ENCODE measurements at places on chromosomes 12 and 14. TPM values are rescaled to one million over a fixed set of nuclear protein-coding genes. Genes with fewer than 3 reads are reported as not detected.

GRCh38 chr12:69423037-69423905 is 46.9 kb upstream of the FRS2 start:
- DNase-seq, result no peak

- DNase-seq, result no peak
These were observed 180.5 kb downstream of the PRKCH start for GRCh38 chr14:61501714-61502458.

The GRIN2B gene
- not detected for total RNA-seq

GRCh38 chr14:73457924-73458182 is 493 bp downstream of the NUMB start:
- peak; percentile 31 for DNase-seq

DNA sequence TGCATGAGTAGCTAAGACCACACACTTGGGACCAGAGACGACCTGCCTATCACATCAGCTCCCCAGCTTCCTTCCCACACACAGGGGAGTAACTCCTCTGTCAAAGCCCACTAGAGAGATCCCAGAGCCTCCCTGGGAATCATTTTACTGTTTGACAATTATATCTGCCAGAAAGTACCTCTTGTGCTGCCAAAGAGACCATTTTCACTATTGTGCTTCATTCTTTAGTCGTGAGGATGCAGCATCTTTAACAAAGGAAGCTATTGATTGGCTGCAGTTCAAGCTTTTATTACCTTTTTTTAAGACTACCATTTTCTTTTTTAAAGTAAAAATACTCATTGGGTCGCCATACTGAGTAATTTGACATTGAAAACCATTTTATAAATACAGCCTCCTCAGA is 194.5 kb upstream of the RGS6 start:
- no peak for DNase-seq

The RNFT2 gene
- 1.3 TPM for total RNA-seq

DNA sequence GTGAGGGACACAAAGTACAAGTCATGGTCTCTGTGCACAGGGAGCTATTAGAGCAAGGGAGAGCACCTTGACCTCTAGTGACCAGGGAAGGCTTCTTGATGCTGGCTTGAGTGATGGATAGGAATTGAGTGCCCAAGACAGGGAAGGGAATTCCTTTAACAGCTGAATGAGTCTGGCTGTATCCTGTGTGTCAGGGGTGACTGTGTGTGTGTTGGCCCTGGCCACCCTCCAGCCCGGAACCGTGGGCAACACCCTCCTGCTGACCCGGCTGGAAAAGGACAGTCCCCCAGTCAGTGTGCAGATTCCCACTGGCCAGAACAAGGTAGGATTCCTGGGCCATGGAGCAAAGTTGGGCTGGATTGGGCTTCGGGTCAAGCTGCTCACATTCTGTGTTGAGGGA is 5.5 kb upstream of the PFDN5 start:
- no peak for DNase-seq

The PMCH gene
- total RNA-seq, result not detected

The CTSG gene
- not detected for total RNA-seq

- DNase-seq, result peak; percentile 6
These were observed 271.5 kb upstream of the TBX3 start for GRCh38 chr12:114955414-114956014.

GRCh38 chr12:9864913-9865675 is 4.1 kb downstream of the CLEC2B start:
- DNase-seq, result no peak

GRCh38 chr12:122265886-122266229 is 436 bp downstream of the VPS33A start:
- no peak for DNase-seq

GRCh38 chr12:113240395-113240794 is 19.1 kb downstream of the TPCN1 start:
- no peak for DNase-seq

DNA sequence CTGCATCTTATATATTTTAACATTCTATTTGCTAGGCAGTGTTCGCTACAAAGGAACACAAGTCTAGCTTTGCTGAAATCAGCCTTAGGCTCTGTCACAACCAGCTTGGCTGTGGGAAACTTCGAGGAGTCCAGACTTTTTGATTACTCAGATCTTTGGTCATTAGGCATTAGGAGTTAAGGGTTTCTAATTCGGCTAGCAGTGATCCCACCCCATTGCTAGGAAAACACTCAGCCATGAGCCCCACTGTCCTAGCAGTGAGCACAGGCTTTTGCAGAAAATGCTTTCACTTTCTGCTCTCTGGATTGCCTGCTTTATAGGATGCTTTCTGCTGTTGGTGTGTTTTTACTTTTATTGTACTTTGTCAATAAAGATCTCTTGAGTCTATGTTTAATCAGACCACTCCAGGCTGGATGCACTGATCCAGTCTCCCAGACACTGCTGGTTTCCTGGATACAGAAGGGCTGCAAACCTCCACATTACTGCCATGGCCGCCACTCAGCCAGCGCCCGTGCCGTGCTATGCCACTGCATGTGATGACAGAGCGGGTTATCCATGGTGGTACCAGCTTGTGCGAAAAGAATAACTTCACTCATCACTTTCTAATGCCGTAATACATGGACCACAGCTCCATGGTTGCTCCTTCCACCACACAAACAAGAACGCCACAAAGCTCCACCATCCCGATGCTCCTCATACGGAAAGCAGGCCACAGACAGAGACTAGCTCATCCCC is 41.0 kb upstream of the PYGL start:
- DNase-seq, result no peak

The SAMD15 gene
- total RNA-seq, result 2.5 TPM

GRCh38 chr12:49907352-49907751 is 3.7 kb upstream of the FAIM2 start:
- DNase-seq, result peak; percentile 4

The AQP2 gene
- total RNA-seq, result not detected

DNA sequence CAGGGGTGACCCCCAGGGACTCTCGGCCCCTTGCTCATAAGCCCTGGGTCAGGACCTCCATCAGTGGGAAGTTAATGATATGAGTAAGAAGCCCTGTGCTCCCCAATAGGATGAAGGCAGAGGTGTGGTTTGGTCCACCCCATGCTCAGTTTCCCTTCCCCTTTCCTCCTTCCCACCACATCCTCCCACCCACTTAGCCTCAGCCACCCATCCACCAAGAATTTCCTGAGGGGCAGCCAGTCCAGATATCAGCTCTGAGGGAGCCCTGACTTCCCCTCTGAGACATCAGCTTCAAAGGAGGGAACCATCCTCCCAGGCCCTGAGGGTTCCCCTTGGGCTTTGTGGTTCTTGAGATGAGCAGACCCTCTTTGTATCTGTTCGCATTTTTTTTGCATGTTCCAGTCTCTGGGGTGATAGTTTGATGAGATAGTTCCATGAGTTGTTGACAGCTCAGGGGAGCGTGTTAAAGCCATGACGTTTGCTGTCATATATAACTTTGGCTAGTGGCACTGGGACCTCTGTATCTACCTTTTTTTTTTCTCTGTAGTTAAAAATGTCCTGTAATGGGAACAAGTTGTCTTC is 71.2 kb downstream of the LGMN start:
- no peak for DNase-seq

GRCh38 chr12:93219947-93220346 is 157.8 kb upstream of the NUDT4 start:
- DNase-seq, result no peak

- DNase-seq, result no peak
These were observed 75.8 kb upstream of the OR4E1 start for GRCh38 chr14:21749306-21749868.

The CEP170B gene
- 61.3 TPM for total RNA-seq

DNA sequence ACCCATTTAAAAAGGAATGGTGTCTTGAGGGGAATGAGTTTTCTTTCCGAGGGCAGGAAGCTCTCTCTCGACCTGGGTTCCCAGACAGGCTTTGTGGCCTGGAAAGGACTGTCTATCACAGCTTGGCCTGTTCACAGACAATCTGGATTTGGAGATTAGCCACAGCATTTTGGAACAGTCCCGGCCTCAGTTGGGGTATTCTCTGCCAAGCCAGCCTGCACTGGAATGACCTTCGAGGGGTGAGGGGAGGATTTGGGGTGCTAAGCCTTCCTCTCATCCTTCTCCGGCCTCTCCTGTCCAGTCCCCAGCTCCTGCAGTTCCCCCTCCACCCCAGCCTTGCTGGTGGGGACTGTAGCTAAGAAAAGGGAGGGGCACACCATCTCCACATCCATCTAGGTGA is 13.0 kb downstream of the TBX5 start:
- DNase-seq, result no peak

The SMCO2 gene
- 0.28 TPM for total RNA-seq

The PPM1A gene
- total RNA-seq, result 26.3 TPM

DNA sequence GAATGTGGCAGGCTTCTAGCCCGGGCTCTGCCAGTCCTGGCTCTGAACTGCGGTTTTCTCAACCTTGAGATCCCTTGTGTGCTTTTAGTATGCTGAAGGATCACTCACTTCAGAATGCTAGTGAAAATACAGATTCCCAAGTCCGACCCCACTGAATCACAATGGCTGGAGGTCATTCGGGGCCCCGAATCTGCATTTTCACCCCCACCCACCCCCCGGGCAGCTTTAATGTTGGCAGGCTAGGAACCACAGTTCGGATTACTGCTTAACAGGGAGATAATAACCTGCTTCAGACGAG is 573 bp upstream of the SUSD6 start:
- no peak for DNase-seq

The FOXA1 gene
- 0.17 TPM for total RNA-seq

The NAV3 gene
- 19.5 TPM for total RNA-seq

GRCh38 chr12:117294189-117294603 is 67.2 kb downstream of the NOS1 start:
- no peak for DNase-seq

- DNase-seq, result no peak
These were observed 4.9 kb upstream of the SOX5 start for GRCh38 chr12:23954332-23954731.
